ENCODE measurements at places on chromosomes 16 and 17. TPM values are rescaled to one million over a fixed set of nuclear protein-coding genes. Genes with fewer than 3 reads are reported as not detected.

GRCh38 chr16:588639-588888, 1.3 kb upstream of the RAB40C start:
- no peaks in the 10 kb centered on the region for H3K36me3 ChIP-seq
- H3K27ac ChIP-seq: peak overlapping the region; percentile 87
- peak overlapping the region; percentile 92 for H3K4me3 ChIP-seq

- peaks cover 34% of the 10 kb centered on the region for H3K27me3 ChIP-seq
- no peak overlapping the region for H3K4me3 ChIP-seq
- H3K4me1 ChIP-seq: no peaks in the 10 kb centered on the region
- no peak overlapping the region for H3K27ac ChIP-seq
- H3K36me3 ChIP-seq: no peaks in the 10 kb centered on the region
These were observed 135.3 kb downstream of the WSCD1 start for GRCh38 chr17:6205525-6205924.

DNA sequence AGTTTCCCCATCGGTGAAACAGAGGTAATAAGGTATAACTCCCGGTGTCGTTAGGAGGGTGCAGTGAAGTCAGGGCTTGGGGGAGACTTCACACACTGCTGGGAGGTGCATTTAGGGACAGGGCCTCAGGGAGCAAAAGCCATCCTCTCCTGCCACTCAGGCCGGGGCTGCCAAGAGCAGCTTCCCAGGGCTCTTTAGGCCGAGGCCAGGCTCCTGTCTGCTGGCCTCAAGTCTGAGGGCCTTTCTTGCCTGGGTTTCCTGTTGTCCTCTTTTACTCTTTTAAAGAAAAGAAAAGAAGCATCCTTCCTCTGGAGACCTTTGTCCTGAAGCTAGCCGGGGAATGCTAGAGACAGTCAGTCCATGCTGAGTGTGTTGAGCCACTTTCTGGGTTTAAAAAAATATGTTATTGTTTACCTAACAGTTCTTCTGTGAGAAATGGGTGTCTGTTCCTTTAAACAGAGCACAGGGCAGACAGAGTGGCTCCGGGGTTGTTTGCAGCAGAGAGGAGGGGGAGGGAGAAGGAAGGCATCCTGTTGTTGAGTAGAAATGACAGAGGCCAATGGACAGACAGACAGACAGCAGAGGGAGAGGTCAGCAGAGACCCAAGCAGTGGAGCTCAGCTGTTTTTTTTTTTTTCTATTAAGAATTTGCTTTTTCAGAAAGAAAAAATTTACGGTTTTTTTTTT, 79.1 kb downstream of the C17orf67 start:
- H3K4me3 ChIP-seq: no peak overlapping the region
- no peak overlapping the region for H3K27ac ChIP-seq
- no peaks in the 10 kb centered on the region for H3K27me3 ChIP-seq
- peaks cover 24% of the 10 kb centered on the region for H3K4me1 ChIP-seq
- H3K36me3 ChIP-seq: no peaks in the 10 kb centered on the region
- DNase-seq: no peak

The ALDOA gene
- 857 TPM for total RNA-seq

The CRHR1 gene
- not detected for total RNA-seq

The DOC2A gene
- total RNA-seq: not detected
